ENCODE measurements at places on chromosomes 4 and X.

- DNase-seq, result no peak
Observed at GRCh38 chr4:99991741-99992140, 41.7 kb upstream of the H2AZ1 start.

DNA sequence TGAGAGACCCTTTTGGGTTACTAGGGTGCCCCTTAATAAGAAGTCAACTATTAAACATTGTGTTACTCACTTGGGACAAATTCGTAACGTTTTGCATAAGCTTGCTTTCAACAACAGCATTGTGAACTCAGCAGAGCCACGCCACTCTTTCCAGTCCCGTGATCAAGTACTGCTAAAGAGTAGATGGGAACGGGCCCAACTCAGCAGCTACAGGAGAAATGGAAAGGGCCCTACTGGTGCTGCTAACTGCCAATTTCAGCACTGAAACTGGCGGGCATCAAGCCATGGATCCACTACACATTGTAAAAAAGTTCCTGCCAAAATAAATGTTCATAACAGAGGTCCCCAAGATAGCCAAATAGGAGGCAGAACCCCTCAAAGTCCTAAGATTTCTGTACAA is 19.0 kb upstream of the DHX15 start:
- DNase-seq, result no peak

GRCh38 chr4:38491854-38492478 is 172.0 kb upstream of the KLF3 start:
- DNase-seq, result no peak

- no peak for DNase-seq
Observed at GRCh38 chr4:107835406-107835805, 10.7 kb downstream of the SGMS2 start.

GRCh38 chr4:88623097-88623496 is 30.8 kb downstream of the HERC3 start:
- no peak for DNase-seq

DNA sequence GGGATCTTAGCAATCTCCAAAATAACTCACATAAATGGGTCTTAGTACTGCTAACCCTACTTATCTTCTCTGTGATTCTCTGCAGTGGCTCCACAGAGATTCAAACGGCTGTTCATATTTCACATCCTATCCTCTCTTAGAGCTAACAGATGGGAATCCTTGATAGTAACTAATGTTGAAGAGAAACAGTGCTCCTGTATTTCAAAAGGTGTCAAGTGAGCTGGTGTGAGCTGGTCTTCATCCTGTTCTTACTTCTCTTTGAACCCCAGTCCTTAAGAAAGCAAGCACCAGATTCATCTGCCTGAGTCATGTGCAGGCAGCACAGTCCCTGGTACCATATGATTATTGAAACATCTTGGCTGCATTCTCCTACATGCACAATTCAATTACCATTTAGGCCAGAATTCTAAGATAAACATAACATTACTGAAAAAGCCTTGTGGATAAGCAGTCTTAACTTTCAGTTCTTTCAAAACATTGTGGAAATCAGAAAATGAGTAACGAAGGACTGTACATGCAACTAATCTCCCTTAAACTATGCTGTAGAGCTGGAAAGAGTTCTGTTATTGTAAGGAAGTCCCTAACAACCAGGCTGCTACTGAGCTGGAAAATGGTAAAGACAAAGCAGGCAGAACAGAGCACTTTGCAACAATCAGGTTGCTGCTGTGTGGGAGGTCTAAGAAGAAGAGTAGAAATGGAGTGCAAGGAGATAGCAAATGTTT is 153.1 kb downstream of the NPNT start:
- no peak for DNase-seq

- no peak for DNase-seq
Observed at GRCh38 chr4:162727232-162727631, 439.5 kb downstream of the NAF1 start.

DNA sequence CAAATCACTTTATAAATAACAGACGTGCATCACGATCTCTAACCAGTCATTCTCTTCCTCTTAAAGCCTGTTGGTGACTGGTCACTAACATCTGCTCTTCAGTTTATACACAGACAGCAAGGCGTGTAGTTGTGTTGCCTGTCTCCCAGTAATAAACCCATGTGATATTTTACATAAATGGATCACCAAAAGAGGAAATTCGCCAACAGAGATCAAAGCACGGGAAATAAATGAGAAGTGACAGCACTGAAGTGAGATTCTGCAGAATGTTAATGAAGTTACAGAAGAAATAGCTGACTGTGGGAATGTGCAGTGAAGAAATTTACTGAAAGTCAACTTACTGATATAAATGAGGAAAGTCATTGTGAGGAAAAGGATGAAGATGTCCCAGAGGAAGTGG is 47.0 kb downstream of the AFF1 start:
- DNase-seq, result no peak

DNA sequence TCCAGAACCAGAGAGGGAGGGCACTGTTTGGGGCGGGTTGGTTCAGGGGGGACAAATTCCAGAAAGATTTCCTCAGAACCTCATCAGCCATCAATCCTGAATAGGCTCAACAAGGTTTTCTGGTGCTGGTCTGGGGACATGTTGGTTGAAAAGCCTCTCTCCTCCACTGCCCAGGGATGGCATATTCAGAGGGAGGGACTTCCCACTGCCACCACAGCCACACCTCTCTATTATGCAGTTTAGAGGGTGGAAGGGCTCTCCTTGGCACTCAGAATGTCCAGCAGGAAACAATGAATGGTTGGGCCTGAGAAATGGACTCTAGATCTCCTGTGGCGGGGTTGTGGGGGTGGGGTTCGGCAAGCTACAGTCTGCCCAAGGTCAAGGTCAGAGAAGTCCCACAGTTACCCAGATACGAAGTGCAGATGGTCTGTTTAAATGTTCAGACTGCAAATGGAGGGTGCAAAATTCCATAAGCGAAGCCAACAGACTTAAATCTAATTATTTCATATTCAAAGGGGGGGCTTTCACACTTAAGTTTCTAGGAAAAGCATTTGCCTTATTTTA is 70.7 kb downstream of the LEF1 start:
- no peak for DNase-seq

- no peak for DNase-seq
Observed at GRCh38 chr4:79599691-79600090, 191.7 kb upstream of the GK2 start.

DNA sequence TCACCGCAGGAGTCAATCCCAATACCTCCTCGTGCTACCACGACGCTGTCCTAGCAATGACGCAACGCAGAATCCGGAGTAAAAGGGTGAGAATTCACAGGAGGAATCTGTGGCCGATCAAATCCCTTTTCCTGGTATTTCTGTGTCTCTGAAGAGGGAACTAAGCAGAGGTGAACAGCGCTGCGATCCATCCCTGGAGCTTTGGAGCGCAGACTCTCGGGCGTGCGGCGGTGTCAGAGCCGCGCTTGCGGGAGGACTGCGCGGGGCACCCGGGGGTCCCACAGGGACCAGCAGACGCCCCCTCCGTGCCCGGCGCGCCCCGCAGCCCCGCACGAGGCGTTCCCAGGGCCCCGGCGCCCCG is 17.2 kb upstream of the ZNF718 start:
- no peak for DNase-seq

GRCh38 chr4:160213366-160213765 is 1110.5 kb downstream of the RAPGEF2 start:
- no peak for DNase-seq

- DNase-seq, result no peak
Observed at GRCh38 chr4:148447681-148448080, 5.5 kb upstream of the NR3C2 start.

DNA sequence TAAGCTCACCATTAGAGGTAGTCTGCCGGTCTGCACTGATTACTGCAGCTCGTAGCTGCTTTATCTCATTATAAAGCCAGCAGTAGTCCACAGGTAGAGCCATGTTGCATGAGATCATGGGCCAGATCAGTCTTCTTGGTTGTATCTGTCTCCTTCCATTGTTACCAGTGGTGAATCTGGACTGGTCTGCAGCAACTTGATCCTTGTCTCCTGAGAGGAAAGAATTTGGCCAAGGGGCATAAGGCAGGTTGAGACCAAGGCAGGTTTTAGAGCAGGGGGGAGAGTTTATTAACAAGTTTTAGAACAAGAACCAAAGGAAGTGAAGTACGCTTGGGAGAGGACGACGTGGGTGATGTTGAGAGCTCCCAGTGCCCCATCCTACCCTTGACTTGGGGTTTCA is 228.5 kb downstream of the STIM2 start:
- DNase-seq, result no peak

DNA sequence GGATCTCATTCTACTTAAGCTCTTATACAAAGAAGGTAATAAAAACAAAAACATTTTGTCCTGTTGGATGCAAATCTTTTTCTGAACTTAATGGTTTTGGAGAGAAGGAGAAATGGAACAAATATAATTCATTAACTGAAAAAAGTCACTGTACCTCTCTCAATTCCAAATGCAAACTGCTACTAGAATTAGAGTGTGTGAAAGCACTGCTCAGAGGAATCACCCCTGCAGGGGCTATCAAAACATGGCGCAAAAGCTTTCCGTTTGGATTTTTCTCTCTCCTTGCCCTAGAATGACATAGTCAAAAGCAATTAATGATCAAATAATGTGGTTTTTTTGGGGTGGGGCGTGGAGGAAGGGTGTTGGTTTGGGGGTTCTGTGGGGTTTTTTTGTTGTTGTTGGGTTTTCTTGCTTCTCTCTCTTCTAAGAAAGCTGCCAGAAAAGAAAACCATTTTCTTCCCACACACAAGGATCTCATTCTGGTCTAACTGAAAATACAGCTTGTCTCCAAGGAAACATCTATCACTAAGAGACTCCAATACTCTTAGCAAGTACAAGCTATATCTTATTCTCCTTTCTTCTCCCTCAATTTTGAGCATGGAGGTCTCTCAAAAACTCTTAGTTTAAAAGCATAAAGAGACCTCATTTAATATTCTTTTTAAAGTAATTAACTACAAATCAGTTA is 41.6 kb downstream of the USP46 start:
- no peak for DNase-seq

DNA sequence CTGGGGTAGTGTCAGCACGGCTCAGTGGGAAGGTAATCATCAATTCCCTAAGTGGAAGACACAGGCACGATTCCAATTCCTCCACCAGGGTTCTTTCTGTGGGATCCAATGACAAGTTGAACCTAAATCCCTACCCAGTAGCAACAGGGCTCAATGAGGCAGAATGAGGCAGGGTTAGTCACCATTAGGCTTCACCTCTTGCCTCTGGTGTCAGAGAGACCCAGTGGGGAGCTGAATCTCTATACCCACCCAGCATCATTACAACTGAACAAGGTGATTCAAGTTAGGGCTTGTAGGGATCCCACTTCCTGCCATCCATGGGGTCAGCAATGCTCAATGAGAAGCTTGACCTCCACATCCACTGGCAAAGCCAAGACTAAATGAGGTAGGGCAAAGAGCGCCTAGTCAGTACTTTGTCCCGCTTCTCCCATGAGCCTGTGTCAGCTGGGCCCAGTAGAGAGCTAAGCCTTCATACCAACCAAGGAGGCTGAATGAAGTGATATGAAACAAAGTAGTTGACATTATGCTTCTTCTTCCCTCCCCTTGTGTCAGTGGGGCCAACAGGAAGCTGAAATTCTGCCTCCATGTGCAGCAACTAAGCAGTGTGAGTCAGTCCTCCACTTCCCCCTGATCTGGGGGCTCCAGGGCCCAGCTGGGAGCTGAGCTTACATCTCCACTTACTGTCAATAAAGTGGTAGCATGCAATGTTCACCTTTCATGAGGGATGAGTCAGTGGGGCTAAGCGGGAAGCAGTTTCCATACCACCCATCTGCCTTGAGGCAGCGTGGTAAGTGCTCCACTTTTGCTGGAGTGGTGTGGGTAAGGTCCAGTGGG is 36.4 kb upstream of the RBM41 start:
- DNase-seq, result no peak

GRCh38 chr4:169345316-169345721 is 74.6 kb upstream of the SH3RF1 start:
- DNase-seq, result no peak

GRCh38 chr4:121913667-121914066 is 38.2 kb downstream of the TRPC3 start:
- no peak for DNase-seq

DNA sequence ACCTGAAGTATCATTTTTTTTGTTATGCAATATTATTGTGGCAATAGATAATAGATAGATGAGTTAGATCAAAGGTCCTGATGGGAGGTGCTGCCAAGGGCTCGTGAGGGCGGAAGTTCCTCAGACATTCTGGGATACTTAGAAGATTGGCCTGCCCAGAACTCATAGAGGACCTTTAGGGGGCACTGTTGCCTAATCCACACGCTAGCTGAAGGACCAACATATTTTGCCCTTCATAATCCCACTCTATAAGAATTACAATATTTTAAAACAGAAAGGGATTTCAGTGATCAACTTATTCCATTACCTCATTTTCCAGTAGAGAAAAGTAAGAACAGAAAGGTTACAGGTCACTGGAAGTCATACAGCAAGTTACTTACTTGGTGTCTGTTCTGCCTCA is 22.9 kb upstream of the COX7B2 start:
- no peak for DNase-seq

DNA sequence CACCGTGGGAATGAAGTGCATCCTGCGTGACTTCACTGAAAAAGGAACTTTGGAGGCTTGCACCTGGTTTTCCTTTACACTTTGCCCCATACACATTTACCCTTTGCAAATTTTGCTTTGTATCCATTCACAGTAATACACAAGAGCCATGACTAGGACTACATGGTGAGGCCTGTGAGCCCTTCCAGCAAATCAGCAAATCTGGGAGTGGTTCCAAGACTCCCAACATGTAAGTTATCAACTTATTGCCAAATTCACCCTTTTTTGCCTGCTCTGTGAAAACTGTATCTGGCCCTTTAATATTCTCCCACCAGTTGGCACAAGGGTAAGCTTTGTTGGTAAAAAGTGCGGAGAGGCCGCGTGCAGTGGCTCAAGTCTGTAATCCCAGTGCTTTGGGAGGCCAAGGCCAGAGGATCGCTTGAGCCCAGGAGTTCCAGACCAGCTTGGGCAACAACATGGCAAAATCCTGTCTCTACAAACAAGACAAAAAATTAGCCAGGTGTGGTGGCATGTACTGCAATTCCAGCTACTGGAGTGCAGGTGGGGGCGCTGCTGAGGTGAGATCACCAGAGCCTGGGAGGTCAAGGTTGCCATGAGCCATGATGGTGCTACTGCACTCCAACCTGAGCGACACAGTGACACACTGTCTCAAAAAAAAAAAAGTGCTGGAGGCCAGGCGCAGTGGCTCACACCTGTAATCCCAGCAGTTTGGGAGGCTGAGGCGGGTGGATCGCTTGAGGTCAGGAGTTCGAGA is 5.0 kb downstream of the PRMT9 start:
- no peak for DNase-seq

GRCh38 chr4:141391771-141392170 is 171.1 kb downstream of the ZNF330 start:
- DNase-seq, result no peak

GRCh38 chr4:152892974-152893373 is 43.1 kb upstream of the FHDC1 start:
- no peak for DNase-seq

GRCh38 chr4:114017120-114017917 is 37.9 kb upstream of the ARSJ start:
- DNase-seq, result no peak

DNA sequence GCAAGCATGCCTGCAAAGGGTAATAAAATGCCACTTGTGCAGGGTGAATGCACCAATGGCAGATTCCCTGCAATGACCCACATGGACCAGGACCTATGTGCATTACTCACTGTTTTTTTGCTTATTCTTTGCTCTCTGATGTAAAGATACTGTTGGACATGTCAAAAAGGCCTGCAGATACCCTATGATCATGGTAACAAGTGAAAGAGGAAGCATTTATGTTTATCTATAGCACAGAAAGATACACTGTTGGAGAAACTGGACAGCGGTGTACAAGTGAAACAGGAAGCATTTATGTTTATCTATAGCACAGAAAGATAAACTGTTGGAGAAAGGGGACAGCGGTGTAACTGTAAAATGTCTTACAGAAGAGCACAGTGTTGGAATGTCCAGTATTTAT is 127.5 kb downstream of the PAPSS1 start:
- no peak for DNase-seq

Measured in stimulated activated CD4-positive, alpha-beta T cell treated with anti-CD3 and anti-CD28 coated beads, Interleukin-1b, Interleukin-23, amount 100 ng/mL, for 1 hour (primary cell).